Epithelial cell of proximal tubule (primary cell): ENCODE measurements at places on chromosomes 2 and 18. TPM values are rescaled to one million over a fixed set of nuclear protein-coding genes. Genes with fewer than 3 reads are reported as not detected.

Gene EGR4
- 0.07 TPM in 1 of 2 replicates, not detected in the other for total RNA-seq

Gene CD302
- 1.7 and 2.0 TPM in 2 replicates for total RNA-seq

Gene UGT1A4
- 0.07 TPM in 1 of 2 replicates, not detected in the other for total RNA-seq

Gene NPPC
- not detected in 2 replicates for total RNA-seq

- DNase-seq = no peak
Measured at GRCh38 chr18:12586956-12587355, 71.0 kb downstream of the SPIRE1 start.

GRCh38 chr2:138698428-138698827 is 81.8 kb downstream of the NXPH2 start:
- no peak for DNase-seq

DNA sequence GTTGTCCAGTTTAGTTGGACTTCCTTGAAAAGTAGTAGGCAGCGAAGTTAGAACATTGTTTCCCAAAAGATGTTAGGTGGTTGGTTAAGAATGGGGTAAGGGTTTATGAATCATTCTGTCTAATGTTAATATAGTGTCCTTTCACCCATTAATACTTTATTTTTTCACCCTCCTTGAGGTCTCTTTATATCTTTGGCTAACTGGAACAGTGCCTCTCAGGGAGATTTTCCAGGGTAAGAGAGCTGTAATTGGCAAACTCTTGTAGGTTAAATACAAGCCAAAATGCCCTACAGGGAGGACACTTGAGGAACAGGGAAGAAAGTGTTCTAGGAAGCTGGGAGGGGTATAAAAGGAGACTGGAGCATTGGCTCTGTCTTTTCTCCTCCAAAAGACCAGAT is 22.3 kb downstream of the C18orf63 start:
- no peak for DNase-seq

DNA sequence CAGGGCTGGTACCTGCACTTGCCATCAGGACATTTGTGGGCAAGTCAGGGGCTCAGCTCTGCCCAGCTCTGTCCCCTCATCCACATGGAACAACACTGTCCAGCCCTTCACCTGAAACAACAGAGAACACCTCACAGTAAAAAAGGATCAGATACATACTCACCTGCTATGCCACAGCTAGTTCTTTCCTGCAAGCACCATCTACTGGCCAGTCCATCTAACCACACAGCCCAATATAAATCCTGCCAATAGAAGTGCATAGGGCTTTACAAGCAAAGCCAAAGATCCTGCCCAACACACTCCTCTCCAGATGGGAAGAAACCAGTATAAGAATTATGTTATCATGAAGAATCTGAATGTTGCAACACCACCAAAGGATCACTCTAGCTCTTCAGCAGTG is 52.2 kb upstream of the GALNT13 start:
- no peak for DNase-seq

DNA sequence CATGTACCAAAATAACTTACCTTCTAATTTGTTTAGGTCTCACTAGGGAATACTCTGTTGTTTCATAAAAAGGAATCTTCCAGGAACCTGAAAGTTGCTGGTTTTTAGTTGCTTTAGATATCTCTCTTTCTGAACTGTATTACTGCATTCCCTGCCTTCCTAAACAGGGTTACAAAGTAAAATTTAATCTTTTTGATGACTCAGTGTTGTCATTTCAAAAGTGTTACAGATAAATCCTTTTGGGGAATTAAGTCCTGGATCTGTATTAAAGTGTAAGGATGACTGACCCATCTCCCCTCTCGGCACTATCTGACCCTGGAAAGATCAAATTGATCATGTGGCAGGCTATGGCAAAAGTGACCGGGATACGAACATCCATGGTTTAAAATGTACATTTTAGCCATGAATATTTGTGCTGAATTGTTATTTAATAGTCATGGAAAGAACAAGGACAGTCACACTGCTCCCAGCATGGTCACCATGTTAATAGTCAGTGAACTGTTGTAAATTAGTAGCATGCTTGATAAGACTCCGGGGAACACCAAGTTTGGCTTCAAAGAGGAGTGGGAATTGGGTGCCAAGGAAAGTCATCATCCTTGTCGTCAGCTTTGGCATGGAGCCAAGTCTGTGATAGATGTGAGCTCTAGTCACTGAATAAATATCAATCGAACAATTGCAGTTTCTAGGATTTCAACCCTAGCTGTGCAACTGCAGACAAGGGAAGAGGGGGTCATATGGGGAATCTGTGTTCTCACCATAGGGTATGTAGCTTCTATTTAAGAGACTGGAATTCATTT is 4.2 kb downstream of the PLEKHA3 start:
- no peak for DNase-seq

DNA sequence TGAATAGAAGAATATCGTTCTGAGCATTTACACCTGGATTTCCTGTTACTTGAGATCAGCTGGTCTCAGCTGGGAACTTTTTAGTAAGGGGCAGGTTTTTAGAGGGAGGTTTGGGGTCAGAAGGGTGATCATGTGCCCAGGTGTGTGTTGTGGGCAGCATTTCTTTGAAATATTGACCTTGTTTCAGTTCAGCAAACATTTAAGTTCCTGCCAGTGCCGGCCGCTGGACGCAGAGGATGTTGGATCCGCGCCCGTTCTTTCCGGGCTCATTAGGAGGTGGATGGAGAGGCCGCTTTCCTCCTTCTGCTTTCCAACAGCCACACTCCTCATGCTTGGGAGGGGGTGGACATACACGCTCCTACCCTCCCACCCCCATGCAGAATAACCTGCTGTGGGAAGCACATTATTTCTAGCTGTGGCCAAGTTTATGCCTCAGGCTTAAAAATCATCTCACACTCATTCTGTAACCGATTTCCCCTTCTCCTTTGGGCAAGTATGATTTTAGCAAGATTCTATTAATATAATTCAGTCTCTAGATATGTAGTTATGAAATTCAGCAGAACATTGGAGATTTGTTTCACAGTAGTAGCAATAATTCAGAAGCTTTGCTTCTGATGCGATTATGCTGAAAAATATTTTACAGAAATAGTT is 131.4 kb downstream of the ZNF236 start:
- no peak for DNase-seq

DNA sequence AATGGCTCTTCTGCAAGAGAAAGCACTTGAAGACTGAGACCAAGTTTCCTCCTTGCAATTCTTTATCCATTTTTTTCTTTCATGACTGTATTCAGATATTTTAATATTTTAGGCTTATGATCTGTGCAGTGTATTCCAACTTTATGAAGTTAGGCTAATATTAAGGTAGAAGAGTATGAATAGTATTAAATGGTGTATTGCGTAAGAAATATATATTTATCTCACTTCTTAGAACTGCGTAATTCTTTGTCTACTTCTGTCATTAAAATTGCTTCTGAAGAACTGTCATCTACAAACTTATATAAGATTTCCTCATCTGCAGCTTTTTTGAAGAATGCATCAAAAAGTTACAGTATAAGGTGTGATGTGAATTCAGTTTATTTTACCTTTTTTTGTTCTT is 183.2 kb downstream of the DLGAP1 start:
- no peak for DNase-seq

- DNase-seq = no peak
Measured at GRCh38 chr2:173247156-173247555, 107.5 kb upstream of the CDCA7 start.
